ENCODE measurements at places on chromosomes 16 and 17. TPM values are rescaled to one million over a fixed set of nuclear protein-coding genes. Genes with fewer than 3 reads are reported as not detected.

PIPOX gene
- 0.52 TPM for total RNA-seq

GRAPL gene
- total RNA-seq, result 0.72 TPM

GRB7 gene
- 0.08 TPM for total RNA-seq

CD300LB gene
- total RNA-seq, result not detected

PDE6G gene
- 1.4 TPM for total RNA-seq

CLEC19A gene
- not detected for total RNA-seq

SALL1 gene
- total RNA-seq, result 0.39 TPM

HOXB6 gene
- 64.5 TPM for total RNA-seq

LRRC37A gene
- total RNA-seq, result 0.72 TPM

CSH1 gene
- total RNA-seq, result not detected

KRTAP17-1 gene
- total RNA-seq, result not detected

CIAO3 gene
- total RNA-seq, result 26.3 TPM

NLRC3 gene
- not detected for total RNA-seq

RRAD gene
- 7.5 TPM for total RNA-seq

ZNF287 gene
- 5.0 TPM for total RNA-seq

TBX2 gene
- 38.9 TPM for total RNA-seq

MPO gene
- under 0.01 TPM for total RNA-seq

ST3GAL2 gene
- 40.6 TPM for total RNA-seq

LRRC37B gene
- total RNA-seq, result 8.9 TPM

PTGES3L gene
- 0.52 TPM for total RNA-seq

SLFN5 gene
- 49.8 TPM for total RNA-seq

ITGAX gene
- total RNA-seq, result not detected

TBC1D3 gene
- not detected for total RNA-seq

CDRT15L2 gene
- not detected for total RNA-seq

SLC12A3 gene
- total RNA-seq, result not detected

OR2C1 gene
- total RNA-seq, result not detected

HBQ1 gene
- not detected for total RNA-seq
